ENCODE measurements at places on chromosomes 2 and 18.

- DNase-seq = no peak
These were observed 156.0 kb downstream of the SLC4A3 start for GRCh38 chr2:219783359-219783975.

DNA sequence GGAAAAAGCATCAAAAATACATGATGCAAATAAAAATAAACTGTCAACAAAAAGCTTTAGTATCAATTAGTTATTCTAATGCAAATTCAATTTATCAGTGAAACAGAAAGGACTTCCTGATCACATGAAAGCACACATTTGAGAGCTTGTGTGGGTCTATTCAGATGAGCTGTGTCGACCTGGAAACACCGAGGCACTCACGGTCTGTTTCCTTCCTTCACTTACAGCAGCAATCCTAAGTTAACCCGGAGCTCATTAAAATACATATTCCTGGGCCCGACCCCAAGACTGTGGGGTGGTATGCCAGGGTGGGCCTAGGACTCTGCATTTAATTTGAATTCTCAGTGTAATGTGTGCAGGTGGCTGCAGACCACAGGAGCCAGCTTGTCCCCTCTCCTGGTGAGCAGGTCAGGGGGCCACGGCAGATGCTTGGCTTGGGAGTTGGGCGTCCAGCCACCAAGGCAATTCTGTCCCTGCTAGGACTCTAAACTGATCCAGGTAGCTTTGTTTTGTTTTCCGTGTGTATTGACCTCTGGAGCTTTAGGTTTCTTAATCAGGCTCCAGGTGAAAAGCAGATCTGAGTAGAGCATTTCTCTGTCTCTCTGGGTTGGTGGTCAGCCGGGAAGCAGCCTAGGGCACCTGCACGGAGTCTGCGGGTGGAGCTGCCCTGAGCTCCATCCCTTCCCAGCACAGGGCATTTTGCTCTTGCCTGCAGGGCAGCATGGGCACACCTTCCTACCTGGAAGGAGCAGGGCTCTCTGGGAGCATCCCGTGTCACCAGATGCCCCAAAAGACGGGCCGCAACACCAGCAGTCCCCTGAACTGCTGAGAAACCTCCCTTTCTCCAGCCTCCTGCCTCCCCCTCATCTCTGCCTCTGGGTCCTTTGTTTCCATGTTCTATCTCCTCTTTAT lies 9.0 kb downstream of the MBP start:
- DNase-seq = no peak

DNA sequence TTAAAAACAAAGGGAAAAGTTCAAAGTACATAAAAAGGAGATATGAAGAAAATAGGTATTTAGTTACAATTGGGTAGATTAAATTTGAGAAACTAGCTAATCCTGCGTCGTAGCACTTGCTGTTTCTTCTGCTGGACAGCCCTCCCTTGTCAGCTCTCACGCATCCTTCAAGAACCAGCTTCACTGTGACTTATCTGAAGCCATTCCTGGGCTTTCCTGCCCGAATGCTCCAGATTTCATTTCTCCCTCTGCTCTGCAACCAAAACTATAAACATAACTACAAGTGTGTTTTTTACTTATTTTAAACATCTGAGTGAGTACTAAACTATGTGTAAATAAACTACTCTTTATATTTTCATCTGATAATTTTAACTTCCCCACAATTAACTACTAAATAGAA lies 149.2 kb downstream of the MTCL1 start:
- no peak for DNase-seq

- DNase-seq = no peak
These were observed 175.0 kb upstream of the PGAP1 start for GRCh38 chr2:197101519-197101918.

- no peak for DNase-seq
These were observed 124.8 kb downstream of the MSTN start for GRCh38 chr2:189937691-189938090.

DNA sequence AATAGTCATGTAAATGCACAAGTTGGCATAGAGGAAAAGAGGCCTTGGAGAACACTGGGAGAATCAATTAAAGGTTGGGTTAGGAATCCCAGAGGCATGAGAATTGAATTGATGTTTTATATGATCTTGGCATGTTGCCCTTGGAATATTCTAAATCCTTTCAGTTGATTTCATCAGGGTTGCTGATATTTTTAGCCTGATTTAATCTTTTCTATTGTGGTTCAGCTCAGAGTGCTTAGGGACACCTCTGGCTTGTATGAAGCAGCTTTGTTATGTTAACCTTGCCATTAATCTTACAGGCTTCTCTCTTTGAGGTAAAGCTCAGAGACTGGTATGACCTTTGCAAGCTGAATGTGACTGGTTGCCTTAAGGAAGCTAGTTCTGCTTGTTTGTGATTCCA lies 64.4 kb upstream of the LYPD6B start:
- no peak for DNase-seq

- no peak for DNase-seq
These were observed 228.6 kb downstream of the SETBP1 start for GRCh38 chr18:44909191-44909719.

DNA sequence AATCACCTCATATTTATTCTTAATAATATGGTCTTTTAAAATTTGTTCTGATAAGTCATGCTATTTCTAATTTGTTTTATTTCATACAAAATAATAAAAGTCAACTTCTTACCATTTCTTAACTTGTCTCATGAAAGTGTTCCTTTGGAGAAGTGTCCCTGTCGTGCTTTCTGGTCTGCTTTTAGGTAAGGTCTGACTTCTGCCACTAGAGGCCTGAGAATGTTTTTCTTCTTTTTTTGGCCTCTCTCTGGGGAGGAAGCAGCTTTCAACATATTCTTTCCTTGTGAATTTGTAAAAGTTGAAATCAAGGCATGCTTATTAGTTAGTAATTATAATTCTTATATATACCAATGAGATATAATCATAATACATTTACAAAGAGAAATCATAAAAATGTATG lies 39.4 kb downstream of the MAP2 start:
- no peak for DNase-seq

DNA sequence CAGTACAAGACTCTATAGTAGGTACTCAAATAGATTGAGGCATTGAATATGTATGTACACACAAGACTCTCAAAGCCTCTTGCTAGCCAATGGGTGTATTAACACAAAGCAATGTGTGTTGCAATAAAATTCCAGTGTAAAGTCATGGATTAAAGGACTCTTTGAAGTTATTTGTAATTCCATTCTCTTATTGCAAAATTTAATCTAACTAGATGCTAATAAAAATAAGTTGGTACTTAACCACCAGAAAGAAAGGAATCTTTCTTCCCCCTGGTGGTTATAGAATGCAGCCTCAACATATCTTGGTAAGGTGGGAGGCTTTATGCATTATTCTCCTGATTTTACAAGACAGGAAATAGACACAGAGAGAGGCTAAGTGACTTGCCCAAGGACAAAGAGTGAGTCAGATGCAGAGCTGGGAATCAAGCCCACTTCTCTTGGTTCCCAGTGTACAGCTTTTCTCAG lies 18.0 kb downstream of the LRP1B start:
- DNase-seq = no peak

DNA sequence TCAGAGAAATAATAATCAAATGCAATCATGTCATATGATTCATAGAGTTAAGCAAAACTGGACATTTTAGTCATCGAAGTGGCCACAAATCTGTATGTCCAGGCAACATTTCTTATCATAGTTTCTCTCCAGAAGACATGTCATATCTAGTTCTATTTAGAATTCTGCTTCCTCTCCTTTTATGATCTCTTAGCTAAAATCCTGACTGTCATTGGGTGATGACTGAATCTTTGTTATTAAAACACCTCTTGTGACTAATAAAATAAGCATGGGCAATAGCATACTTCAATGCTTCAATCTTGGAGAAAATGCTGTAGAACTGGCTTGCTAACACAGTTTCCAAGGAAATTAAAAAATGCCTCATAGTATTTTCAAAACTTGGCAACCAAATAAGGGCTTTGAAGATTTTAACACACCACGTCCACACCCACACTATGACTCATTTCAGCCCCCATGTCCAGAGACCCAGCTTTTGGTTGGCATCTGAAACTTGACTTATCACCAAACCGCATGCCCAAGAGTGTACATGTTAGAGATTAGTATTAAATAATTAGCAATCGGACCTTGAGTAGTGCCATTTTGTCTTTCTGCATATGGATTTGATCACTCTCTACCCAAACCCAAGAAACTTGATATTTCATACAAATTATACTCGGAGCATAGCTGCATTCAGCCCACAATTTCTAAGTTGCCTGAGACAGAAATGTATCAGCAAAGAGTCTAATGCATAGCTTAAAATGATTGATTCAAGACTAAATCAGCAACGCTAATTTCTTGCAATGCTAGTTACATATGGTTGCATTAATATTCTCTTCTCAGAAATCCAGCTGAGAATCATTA lies 106.5 kb upstream of the ETAA1 start:
- DNase-seq = no peak

DNA sequence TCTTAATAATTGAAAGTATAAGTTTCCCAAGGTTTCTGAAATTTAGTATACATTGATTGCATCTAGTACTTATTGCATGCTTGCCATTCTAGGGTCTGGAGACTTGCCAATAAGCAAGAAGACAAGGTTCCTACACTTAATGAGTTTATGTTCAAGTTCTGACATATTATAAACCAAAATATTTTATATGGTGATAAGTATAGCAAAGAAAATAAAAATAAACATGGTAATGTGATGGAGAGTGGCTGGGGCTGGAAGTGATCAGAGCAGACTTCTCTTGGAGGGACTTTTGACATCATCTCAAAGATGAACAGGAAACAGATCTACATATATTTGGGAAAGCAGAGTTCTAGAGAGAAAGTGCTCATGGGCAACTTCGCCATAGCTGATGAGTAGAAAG lies 119.5 kb upstream of the EPHA4 start:
- DNase-seq = no peak

- DNase-seq = no peak
These were observed 16.0 kb downstream of the PIGN start for GRCh38 chr18:62170857-62171256.

DNA sequence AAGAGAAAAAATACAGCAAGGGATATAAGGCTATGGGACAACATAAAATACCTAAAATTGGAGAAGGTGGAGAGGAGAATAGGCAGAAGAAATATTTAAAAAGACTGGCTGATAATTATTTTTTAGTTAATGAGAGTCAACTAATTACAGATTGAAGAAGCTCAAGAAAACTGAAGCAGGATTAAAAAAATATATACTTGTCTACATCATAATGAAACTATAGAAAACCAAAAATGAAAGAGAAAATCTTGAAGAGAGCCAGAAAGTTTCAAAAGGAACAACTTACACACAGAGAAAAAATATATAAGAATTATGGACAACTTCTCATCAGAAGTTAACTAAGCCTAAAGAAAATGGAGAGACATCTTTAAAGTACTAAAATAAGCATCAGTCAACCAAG lies 62.9 kb upstream of the APCDD1 start:
- no peak for DNase-seq

- no peak for DNase-seq
These were observed 28.9 kb upstream of the LMAN1 start for GRCh38 chr18:59387687-59388565.

DNA sequence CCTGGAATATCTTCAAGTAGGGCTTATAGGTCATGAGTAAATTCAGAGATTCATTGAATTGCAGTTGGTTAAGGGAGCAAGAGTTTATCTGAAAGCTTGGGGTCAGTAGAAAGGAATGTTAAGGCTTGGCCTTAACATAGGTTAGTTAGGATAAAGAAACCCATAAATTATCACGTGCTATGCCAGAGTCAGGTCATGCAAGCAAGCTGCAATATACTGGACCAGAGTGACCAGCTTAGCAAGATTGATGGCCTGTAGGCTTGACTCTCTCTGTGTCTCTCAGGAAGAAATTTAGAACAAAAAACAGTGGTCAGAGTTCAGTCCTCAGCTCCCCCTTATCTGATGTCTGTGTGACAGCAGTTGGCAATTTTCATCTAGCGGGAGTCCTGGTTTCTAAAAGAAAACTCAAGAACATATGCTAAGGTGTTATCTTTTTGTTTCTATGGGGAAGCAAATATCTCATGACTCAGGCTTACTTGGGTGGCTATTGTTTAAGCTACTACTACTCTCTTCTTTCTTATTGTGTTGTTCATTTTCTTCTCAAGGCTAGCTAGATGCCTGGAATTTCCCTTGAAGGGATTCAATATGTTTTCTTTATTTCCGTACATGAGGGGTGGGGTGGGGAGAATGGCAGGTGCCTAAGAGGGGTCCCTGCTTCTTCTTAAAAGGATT lies 28.7 kb upstream of the MARCO start:
- no peak for DNase-seq

GRCh38 chr2:194557993-194558392 lies 1099.0 kb upstream of the SLC39A10 start:
- DNase-seq = no peak

DNA sequence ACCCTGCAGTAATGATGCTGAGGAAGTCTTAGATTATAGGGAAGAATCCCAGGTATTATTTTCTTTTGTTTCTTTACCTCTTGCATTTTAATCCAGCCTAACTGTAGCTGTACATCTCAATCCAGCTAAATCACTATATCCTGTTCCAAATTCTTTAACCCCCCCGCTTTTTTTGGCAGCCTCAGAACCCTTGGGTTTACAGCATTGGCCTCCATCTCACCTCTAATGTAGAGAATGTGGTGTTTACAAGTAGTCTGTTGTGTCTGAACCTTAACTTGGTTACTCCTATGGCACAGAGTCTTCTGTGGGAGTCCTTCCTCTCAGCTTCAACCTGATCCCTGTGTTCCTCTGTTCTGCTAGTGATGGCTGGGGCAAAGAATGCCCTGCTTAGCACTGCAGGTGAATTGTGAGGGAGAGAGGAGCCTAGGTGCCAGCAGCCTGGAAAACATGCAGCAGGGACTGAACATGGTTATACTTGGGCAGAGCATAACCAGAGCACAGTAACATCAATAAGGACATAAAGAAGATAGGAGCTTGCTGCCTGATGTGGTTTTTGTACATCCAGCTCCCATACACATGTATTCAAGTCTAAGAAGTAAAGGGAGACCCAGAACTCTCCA lies 130.2 kb downstream of the FAM124B start:
- DNase-seq = no peak

DNA sequence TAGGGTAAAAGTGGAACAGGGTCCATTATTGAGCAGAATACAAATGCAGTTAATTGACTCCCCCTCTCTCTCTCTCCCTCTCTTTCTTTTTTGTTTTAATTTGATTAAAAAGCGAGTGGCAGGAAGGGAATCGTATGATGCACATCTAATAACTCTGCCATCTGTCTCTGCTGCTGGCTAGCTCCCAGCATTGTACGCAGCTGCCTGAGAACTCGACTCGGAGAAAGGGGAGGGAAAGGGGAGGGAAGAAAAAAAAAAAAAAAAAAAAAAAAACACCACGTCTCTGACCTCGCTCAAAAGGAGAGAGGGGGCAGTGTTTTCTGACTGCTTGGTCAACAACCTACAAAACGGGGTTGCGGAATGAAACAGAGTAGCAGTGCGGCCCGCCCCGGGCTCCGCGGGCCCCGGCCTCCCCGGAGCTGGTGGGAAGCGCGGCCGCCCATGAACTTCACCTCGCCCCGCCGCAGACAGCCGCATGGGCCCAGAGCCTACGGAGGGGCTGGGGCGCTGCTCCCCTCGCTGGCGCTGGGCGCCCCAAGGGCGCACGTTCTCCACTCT lies 265.7 kb downstream of the TCF4 start:
- DNase-seq = peak; percentile 87

GRCh38 chr2:217935235-217935879 lies 67.4 kb downstream of the TNS1 start:
- no peak for DNase-seq
